ENCODE measurements at places on chromosomes 12 and 14. TPM values are rescaled to one million over a fixed set of nuclear protein-coding genes. Genes with fewer than 3 reads are reported as not detected.

- H3K4me1 ChIP-seq = no peaks in the 10 kb centered on the region
- no peaks in the 10 kb centered on the region for H3K36me3 ChIP-seq
- no peaks in the 10 kb centered on the region for H3K27me3 ChIP-seq
- H3K4me3 ChIP-seq = no peak overlapping the region
- no peak overlapping the region for H3K27ac ChIP-seq
Measured at GRCh38 chr14:46322730-46323403, 328.7 kb downstream of the RPL10L start.

DNA sequence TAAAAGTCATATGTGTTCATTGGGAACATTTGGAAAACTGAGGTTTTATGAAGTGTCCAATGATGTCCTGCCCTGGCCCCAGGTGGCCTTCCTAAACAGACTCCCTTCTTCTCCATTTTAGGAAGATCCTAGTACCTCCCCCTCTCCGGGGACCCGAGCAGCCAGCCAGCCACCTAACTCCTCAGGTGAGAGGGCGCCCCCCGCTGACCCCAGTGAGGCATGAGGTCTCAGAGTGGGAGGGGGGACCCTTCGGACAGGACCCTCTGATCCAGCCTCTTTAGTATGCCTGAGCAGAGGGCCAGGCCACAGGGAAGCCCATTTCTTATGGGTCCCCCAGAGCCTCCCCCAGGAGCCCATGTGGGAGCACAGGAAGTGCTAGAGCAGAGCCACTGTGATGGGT lies 23.7 kb downstream of the DEGS2 start:
- H3K27me3 ChIP-seq = no peaks in the 10 kb centered on the region
- H3K27ac ChIP-seq = no peak overlapping the region
- H3K4me1 ChIP-seq = peaks cover 14% of the 10 kb centered on the region
- no peaks in the 10 kb centered on the region for H3K36me3 ChIP-seq
- no peak overlapping the region for H3K4me3 ChIP-seq
- no peak for DNase-seq

- H3K4me1 ChIP-seq = no peaks in the 10 kb centered on the region
- no peak overlapping the region for H3K4me3 ChIP-seq
- DNase-seq = no peak
- H3K36me3 ChIP-seq = no peaks in the 10 kb centered on the region
Measured at GRCh38 chr14:101542391-101542790, 18.9 kb upstream of the DIO3 start.

GRCh38 chr14:100341301-100342031 lies 18.3 kb downstream of the SLC25A47 start:
- no peak overlapping the region for H3K4me3 ChIP-seq
- peaks cover 21% of the 10 kb centered on the region for H3K36me3 ChIP-seq
- H3K27me3 ChIP-seq = no peaks in the 10 kb centered on the region
- H3K4me1 ChIP-seq = peaks cover 12% of the 10 kb centered on the region
- DNase-seq = no peak

GRCh38 chr14:54322246-54322645 lies 74.6 kb upstream of the CDKN3 start:
- peak overlapping the region; percentile 97 for H3K27ac ChIP-seq
- no peaks in the 10 kb centered on the region for H3K36me3 ChIP-seq
- H3K27me3 ChIP-seq = no peaks in the 10 kb centered on the region

GRCh38 chr14:78005325-78005724 lies 164.8 kb upstream of the NRXN3 start:
- DNase-seq = no peak
- H3K36me3 ChIP-seq = no peaks in the 10 kb centered on the region
- no peak overlapping the region for H3K4me3 ChIP-seq

DNA sequence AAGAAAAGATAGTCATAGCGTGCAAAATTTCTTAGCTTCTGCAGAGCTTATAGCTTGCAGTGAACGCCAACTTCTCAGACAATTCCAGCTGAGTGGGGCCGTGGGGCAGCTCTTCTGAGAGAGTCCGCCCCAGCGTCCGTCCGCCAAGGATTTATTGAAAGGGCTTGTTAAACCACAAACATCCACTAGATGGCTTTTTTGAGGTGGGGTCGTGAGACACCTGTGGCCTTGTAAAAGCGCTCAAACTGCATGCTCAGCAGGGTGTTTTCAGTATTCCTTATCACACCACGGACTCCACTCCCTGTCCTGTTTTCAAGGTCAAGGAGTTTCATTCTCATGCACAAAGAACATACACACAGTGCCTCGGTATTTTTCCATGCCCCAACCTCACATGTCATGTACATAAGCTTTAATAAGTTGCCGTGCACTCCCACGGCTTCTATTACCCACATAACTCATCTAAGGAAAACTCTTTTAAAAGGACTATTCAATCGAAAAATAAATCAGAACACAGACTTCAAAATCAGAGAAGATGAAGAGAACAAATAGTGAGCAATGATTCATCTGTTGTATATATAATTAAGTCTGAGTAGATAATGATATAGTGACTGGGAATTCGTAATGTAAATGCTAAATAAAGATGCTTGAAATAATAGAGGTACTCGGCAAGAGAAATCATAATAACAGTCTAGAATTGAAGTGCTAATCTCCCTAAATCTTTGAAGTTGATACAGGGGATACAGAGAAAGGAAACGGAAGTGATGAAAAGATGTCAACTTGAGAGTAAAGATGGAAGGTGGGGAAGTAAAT lies 46.7 kb downstream of the WBP11 start:
- DNase-seq = peak; percentile 25
- no peaks in the 10 kb centered on the region for H3K4me1 ChIP-seq
- no peaks in the 10 kb centered on the region for H3K36me3 ChIP-seq
- no peak overlapping the region for H3K4me3 ChIP-seq
- H3K27ac ChIP-seq = no peak overlapping the region

GRCh38 chr12:114760151-114760877 lies 76.3 kb upstream of the TBX3 start:
- no peaks in the 10 kb centered on the region for H3K27me3 ChIP-seq
- H3K36me3 ChIP-seq = no peaks in the 10 kb centered on the region
- H3K4me1 ChIP-seq = no peaks in the 10 kb centered on the region
- H3K27ac ChIP-seq = no peak overlapping the region
- H3K4me3 ChIP-seq = no peak overlapping the region

KLRD1 gene
- total RNA-seq = 1.1 TPM

OTOGL gene
- total RNA-seq = 0.11 TPM

RD3L gene
- total RNA-seq = not detected

GPR84 gene
- 0.39 TPM for total RNA-seq

All from thyroid gland (tissue), 4 donors.